ENCODE measurements at places on chromosomes 3 and 15. TPM values are rescaled to one million over a fixed set of nuclear protein-coding genes. Genes with fewer than 3 reads are reported as not detected.

GRCh38 chr3:71018799-71019198 is 564.7 kb downstream of the FOXP1 start:
- no peak overlapping the region for H3K4me3 ChIP-seq
- no peak overlapping the region for H3K27ac ChIP-seq
- H3K36me3 ChIP-seq: no peaks in the 10 kb centered on the region

Gene AHSG
- total RNA-seq: 1.1 TPM

DNA sequence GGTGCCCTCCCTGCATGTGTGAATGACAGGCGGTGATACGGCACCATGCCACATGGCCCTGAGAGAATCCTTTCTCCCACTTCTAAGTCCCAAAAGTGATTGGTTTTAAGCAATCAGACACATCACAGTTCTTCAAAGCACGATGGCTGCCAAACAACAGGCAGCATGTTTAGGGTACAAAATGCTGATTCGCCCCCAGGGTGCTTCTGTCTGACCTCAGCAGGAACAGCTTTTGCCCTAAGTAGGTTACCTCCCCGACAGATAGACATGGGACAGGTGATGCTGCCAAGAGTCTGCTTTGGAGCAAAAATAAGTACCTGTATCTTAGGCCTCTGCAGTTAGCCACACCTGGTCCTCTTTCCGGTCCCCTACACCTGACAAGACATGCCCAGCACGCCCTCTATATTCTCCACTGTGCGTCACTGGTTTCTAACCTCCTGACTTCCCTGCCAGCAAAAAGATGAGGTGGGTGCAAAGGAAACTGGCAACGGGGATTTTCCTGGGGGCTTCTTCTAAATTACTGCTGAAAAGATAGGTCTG is 549.8 kb downstream of the FOXP1 start:
- peaks cover 9% of the 10 kb centered on the region for H3K4me1 ChIP-seq
- H3K27ac ChIP-seq: no peak overlapping the region
- H3K36me3 ChIP-seq: no peaks in the 10 kb centered on the region
- DNase-seq: no peak

Gene STRIT1
- total RNA-seq: 0.38 TPM

Gene CCDC54
- total RNA-seq: not detected

DNA sequence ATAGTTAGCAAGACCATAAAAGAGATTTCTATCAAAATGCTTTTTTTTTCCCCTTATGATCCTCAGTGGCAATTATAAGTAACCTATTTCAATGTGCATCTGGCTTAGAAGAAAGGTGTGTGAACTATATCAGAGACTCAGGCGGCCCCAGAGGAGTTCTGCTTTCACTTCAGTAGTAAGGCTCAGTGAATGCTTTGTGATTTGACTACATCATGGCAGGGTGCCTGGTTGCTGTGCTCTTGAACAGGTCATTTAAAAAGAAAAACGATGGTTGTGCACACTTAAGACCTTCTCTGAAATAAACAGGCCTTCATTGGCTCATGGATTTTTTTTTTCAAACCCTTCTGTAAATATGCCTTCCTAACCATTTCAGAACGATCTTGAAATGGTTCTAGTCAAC is 400.4 kb upstream of the RARB start:
- no peak overlapping the region for H3K27ac ChIP-seq
- no peak for DNase-seq
- H3K4me1 ChIP-seq: no peaks in the 10 kb centered on the region
- no peaks in the 10 kb centered on the region for H3K27me3 ChIP-seq
- H3K36me3 ChIP-seq: no peaks in the 10 kb centered on the region
- H3K4me3 ChIP-seq: no peak overlapping the region

DNA sequence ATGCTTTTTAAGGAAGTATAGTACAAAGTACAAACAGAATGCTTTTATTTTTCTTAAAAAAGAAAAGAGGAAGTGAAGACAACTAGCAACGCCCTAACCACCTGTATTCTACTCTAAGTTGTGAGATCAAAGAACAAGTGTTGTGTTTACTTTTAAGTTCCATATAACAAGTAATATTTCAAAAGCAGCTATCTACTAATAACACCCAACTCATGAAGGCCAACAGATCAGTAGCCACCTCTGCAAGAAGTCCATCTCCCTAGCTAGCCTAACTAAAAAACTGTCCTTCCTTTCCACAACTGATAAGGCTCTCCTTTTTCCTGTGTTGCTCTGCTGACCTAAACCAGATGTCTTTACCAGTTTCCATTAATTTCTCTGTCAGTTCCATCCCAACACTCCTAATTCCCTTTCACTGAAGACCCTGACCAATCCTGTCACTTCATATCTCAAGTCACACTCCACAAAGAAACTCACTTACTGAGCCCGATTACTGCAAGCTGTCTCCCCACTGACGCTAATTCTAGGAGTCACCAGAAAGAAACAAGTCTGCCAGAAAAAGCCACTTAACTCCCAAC is 26.9 kb downstream of the PHC3 start:
- no peak overlapping the region for H3K4me3 ChIP-seq
- H3K27me3 ChIP-seq: no peaks in the 10 kb centered on the region
- no peak for DNase-seq
- H3K27ac ChIP-seq: no peak overlapping the region
- no peaks in the 10 kb centered on the region for H3K36me3 ChIP-seq

- H3K27me3 ChIP-seq: no peaks in the 10 kb centered on the region
- H3K4me1 ChIP-seq: no peaks in the 10 kb centered on the region
- H3K27ac ChIP-seq: no peak overlapping the region
- no peak for DNase-seq
- no peak overlapping the region for H3K4me3 ChIP-seq
Observed at GRCh38 chr3:182983876-182984275, 3.5 kb upstream of the DCUN1D1 start.

DNA sequence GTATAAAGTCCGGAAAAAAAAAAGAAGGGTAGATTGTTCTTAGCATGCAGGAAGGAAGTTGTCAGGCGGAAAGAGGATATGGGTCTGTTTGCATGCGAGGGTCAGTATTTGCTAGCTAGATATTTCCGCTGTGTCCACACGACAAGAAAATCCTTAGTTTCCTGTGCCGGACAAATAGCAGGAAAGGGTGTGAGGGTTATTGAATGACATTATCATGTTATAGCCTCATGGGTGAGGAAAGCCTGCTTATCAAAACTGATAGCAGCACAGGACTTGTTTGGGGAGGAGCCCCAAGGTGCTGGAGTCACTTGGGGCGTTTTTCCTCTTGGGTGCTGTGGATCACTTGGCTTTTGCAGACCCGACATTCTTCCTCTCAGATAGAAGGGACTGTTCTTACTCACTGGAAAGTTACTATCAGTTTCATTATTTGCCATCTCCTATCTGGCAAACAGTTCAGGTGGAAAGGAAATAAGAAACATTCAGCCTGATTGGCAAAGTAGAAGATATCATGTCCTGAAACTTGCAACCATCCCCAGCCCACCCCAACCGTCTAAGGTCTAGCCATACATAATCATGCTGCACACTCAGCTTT is 127.2 kb upstream of the DPH6 start:
- no peak overlapping the region for H3K4me3 ChIP-seq
- no peaks in the 10 kb centered on the region for H3K4me1 ChIP-seq
- H3K36me3 ChIP-seq: no peaks in the 10 kb centered on the region

Gene CCDC39
- total RNA-seq: 0.34 TPM
